Adrenal gland (tissue), 19 donors: ENCODE measurements at places on chromosomes 13 and 19. TPM values are rescaled to one million over a fixed set of nuclear protein-coding genes. Genes with fewer than 3 reads are reported as not detected.

GRCh38 chr13:53028637-53029203, at the start of gene OLFM4:
Gene OLFM4 (plus strand): TSS chr13:53028813. CDS start chr13:53028837, 24 bp downstream.
- DNase-seq = no peak
- no peak within 1 kb of the TSS for H3K27ac ChIP-seq
- no peaks in the 10 kb centered on the region for H3K27me3 ChIP-seq
- H3K4me1 ChIP-seq = no peaks in the 10 kb centered on the region
- H3K36me3 ChIP-seq = no peaks in the 10 kb centered on the region

The IL11 gene
- not detected for total RNA-seq

The ATP12A gene
- total RNA-seq = 0.04 TPM

DNA sequence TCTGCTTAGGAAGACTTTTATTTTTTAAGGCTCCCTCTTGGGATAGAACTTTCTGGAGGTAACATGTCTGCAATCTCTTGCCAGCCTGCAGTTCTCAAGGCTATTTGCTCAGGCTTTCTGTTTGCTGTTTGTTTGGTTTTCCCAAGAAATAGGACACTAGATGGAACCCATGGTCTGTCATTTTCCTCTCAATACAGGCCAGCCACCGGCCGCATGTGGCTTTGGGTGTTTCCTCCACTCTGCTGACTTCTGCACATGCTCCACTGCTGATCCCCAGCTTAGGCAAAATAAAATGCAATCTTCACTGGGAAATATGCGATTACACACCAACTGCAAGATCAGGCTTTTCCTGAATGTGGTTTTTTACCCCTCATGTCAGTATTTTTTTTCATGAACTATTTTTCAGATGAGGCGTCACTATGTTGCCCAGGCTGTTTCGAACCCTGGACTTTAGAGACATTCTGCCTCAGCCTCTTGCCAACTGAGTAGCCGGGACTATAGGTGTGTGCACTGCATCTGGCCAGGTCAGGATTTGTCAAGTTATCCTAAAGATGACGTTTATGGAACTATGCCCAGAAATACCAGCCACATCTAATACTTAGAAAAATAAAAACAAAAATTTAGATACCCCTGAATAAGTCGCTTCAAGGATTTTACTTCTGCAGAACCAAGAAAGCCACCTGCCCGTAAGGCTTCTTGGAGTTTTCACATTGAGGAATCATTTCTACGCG, 94.3 kb upstream of the PABPC3 start:
- H3K4me1 ChIP-seq = no peaks in the 10 kb centered on the region
- DNase-seq = no peak
- H3K36me3 ChIP-seq = no peaks in the 10 kb centered on the region
- peaks cover 8% of the 10 kb centered on the region for H3K27me3 ChIP-seq
- H3K27ac ChIP-seq = no peak overlapping the region

GRCh38 chr13:112200200-112200599, 133.3 kb downstream of the SOX1 start:
- no peaks in the 10 kb centered on the region for H3K4me1 ChIP-seq
- no peak for DNase-seq
- no peak overlapping the region for H3K4me3 ChIP-seq
- H3K36me3 ChIP-seq = no peaks in the 10 kb centered on the region
- H3K27ac ChIP-seq = no peak overlapping the region
- H3K27me3 ChIP-seq = peaks cover 11% of the 10 kb centered on the region

DNA sequence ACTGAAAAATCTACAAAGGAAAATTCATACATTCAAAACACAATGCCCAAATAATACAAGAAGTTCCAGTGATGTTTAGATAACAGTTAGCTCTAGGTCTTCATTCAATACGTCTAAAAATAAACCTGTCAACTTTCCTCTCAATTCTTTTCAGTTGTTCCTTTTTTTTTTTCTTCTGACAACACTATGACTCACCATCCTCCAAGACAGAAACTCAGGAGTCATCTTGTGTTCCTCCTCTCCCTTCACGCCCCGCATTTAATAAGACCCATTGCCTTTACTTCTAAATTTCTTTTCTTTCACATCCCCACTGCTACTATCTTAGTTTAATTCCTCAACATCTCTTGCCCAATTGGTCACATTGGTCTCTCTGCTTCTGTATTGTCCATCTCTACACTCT, 759.9 kb downstream of the GPC5 start:
- H3K27me3 ChIP-seq = no peaks in the 10 kb centered on the region
- no peaks in the 10 kb centered on the region for H3K4me1 ChIP-seq
- no peaks in the 10 kb centered on the region for H3K36me3 ChIP-seq

DNA sequence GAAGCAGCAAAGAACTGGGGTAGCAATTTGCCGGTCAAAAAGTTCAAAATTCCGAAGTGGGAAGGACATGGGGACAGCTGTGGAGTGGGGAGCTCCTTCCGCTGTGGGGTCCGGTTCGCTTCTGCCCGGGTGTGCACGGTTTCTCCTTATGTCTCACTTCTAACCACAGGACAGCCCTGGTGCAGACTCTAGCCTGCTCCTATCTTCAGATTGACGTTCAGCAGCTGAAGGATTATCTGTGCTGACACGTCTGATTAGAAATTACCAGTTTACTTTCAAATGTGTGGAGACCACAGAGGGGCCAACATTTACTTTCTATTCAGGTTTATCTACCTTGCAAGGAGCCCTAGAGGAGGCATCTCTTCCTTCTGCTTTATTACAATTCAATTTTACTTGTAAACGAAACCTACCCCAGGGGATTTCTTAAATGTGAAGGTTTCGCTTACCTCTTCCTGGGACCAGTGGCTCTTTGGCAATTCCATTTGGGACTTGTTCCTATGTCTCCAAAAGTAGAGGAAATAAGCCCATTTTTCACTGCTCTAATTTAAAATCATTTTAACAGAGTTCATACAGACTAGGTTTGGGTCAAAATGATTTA, 27.3 kb downstream of the LHFPL6 start:
- H3K27me3 ChIP-seq = no peaks in the 10 kb centered on the region
- no peak overlapping the region for H3K27ac ChIP-seq
- H3K4me3 ChIP-seq = no peak overlapping the region
- peaks cover 4% of the 10 kb centered on the region for H3K4me1 ChIP-seq

The ATP13A1 gene
- 157 TPM for total RNA-seq
